ENCODE measurements at places on chromosomes 5 and 9.

DNA sequence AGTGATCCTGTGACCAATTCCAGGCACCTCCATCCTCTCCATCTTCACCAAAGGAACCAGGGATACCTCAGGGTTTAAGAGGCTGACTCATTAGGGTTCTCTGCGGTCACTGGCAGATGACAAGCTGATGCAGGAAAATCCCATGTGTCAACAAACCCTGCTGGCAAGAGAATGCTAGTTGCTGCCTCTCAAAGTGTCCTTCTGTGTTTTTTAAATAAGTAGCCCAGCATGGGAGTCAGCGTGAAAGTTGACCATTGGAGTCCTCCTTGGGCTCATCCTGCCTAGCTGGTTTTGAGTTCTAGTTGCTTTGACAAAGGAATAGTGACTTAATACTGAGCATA is 200.2 kb downstream of the SLIT3 start:
- DNase-seq, result peak; percentile 19

- no peak for DNase-seq
Observed at GRCh38 chr5:38121420-38121819, 136.9 kb upstream of the EGFLAM start.

- no peak for DNase-seq
Observed at GRCh38 chr9:130301483-130302286, 36.1 kb downstream of the HMCN2 start.

- DNase-seq, result no peak
Observed at GRCh38 chr5:149731332-149731616, 1.2 kb downstream of the PPARGC1B start.

DNA sequence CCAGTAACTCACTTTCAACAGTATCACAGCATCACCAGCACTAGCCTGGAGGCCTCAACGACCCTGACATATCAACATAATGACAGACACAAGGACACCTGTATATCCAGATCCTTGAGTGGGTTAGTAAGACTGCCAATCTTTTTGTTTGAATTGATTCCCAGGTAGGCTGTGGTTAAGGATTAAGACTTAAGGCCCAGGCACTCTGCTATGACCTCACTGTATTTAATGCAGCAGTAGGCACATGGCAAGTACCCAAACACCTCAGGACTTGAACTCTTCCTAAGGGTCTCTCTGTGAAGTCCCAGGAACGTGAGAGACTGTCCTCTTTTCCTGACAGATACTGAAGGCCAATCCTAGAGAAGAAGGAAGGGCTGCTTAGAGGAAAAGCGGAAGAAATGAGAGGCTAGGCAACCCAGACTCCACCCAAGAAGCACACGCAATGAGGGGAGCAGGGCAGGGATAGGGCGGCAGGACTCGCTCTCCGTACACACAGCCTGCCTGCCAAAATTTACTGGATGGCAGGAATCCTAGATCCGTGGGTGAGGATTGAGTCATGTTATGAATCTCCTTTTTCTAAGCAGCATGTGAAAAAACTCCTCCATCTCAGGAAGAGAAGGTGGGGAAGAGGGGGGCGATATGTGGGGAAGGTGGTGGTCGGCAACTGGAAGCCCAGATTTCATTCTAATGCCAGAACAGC is 93.4 kb downstream of the SIL1 start:
- DNase-seq, result peak; percentile 87

DNA sequence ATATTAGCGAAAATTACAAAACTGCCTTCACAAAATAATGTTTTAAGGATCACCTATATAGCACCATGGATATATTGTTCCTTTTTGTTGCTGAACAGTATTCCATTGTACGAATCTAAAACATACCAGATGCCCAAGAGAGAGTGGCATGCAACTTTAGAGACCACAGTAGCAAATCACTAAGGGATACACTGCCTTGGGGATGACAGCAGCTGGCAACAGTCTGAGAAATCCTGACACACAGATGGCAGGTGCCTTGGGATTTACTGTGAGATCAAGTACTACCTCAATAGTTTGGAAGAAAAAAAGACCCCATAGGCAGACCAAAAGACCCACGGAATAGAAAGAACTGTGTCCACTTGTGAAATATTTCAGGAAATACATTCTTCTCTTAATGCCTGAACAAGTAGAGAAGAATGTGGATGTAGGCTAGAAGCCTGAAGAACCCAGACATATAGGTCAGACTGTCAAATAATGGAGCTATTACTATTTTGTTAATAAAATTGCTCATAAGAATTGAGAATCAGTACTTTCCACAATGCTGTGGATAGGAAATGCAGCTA is 53.4 kb downstream of the PLPP1 start:
- no peak for DNase-seq

DNA sequence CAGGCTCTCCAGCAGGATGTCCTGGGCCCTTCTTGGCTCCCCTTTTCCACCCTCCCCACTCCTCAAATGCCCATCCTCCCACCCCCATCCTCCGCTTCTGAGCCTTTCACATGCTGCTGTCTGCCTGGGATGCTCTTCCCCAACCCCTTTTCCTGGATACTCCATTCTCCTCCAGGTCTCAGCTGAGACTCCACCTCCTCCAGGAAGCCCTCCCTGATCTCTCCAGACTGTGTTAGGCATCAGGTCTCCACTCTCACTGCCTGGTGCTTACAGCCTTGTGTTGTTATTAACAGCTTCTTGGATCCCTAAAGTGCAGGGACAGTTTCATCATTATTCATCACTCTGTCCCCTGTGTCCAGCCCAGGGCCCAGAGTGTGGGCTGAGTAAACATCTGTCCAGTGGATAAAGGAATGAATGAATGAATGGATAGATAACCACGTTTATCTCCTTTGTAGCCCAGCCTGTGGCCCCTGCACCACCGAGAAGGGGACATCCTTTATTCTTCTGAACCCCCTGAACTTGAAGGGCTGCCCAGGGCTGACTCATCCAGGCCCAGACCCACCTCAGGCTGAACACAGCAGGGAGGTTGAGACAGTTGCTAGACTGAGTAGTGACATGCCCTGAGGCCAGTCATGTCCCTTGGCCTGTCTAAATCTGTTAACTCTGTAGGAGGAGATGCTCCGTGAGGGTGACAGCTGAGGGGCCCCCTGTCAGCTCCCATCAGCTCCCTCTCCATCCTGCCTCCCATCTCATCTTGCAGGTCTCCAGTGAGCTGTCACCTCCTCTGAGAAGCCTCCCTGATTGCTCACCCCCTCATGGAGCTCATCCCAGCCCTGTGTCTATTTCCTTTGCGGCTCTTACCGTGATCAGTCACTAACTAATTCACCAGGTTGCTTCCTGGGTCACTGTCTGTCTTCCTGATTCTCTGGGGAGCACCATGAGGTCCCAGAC is 14.6 kb upstream of the LAMC3 start:
- DNase-seq, result no peak

DNA sequence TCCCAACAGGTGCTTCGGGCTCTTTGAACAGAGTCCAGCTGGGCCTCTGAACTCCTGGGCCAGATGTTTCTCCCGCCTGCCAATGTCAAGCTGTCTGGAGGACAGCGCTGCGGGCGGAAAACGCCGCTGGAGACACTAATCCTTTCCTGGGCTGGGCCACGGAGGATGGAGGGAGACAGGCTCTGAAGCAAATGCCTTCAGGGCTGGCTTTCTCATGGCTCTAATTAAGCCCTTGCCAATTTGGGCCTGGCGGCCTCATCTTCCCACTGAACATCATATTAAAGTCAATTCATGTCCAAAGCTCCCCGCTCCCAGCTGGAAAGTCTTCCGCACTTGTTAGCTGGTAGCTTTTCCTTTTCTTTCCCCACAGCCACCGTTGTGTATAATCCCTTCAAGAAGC is 72.7 kb downstream of the NTNG2 start:
- DNase-seq, result no peak

GRCh38 chr9:112866662-112867274 is 23.9 kb downstream of the SLC46A2 start:
- DNase-seq, result peak; percentile 42

DNA sequence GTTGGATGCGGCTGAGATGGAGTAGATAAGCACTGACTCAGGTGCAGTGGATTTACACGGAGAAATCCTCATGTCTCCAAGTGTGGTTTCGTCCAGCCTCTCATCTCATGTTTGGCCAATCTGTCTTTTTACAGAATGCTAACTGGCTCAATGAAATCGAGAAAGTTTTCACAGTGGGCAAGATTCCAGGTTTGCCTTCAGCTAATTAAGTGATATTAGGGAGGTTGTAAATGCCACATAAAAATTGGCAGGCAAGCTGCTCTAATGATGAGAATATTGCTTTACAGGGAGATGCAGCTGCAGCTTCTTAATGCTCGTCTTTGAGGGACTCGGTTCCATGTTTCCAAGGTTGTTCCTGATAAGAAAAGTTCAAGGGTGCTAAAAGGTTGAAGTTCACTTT is 23.7 kb downstream of the BARHL1 start:
- no peak for DNase-seq

DNA sequence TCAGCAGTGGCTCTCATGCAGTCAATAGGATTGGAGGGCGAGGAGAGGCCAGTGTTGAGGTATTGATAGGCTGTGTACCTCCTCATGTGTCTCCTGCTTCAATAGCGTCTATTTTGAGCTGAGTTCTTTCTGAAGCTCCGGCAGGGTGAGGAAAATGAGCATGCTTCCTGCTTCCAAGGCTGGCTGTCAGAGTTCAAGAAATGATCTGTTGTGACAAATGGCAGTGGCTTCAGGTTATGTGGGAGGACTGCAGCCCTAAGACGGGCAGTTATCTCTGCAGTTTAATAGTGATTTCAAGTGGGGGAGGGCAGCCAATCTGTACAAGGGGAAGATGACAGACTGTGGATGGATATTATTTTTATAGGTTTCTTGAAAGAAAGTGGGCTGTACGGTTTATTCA is 54.0 kb upstream of the CXCL14 start:
- DNase-seq, result no peak

GRCh38 chr5:124034083-124034700 is 522.2 kb downstream of the CSNK1G3 start:
- DNase-seq, result no peak

- DNase-seq, result no peak
Observed at GRCh38 chr5:172695232-172696054, 54.4 kb downstream of the NEURL1B start.

GRCh38 chr5:148687427-148687826 is 33.1 kb upstream of the HTR4 start:
- DNase-seq, result no peak

DNA sequence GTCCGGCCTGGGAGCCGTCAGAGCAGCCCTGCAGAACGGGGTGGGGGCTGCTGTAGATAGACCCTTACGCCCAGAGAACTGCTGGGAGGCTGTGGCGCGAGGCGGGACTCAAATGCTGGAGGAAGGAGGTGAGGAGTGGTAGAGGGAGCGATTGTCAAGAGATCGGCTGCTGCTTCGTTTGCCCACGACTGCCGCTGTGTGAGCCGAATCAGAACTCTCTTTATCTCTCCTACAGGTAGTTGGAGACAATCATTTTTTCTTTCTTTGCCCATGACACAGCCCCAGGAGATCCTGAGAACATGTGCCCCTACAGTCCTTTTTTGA is 456 bp downstream of the ZNF79 start:
- DNase-seq, result no peak

DNA sequence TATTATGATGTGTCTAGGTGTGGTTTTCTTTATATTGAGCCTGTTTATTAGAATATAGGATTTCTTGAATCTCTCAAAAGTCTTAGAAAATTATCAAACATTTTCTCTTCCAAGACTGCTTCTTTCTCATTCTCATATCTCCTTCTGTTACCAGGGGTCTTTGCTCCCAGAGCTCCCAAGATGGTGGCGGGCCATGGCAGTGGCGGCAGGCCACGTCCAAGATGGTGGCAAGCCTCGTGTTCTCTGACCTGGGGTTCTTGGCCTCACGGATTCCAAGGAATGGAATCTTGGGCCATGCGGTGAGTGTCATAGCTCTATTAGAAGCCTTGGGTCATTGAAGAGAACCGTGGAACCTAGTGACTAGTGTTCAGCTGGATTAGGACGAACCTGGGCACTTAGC is 248.9 kb downstream of the SMARCA2 start:
- no peak for DNase-seq

- DNase-seq, result no peak
Observed at GRCh38 chr5:43609752-43610151, 6.8 kb downstream of the NNT start.

- no peak for DNase-seq
Observed at GRCh38 chr9:134852906-134853654, 27.5 kb upstream of the FCN2 start.

All from AG09319 (cell line).